ENCODE measurements at places on chromosomes 7 and 10.

DNA sequence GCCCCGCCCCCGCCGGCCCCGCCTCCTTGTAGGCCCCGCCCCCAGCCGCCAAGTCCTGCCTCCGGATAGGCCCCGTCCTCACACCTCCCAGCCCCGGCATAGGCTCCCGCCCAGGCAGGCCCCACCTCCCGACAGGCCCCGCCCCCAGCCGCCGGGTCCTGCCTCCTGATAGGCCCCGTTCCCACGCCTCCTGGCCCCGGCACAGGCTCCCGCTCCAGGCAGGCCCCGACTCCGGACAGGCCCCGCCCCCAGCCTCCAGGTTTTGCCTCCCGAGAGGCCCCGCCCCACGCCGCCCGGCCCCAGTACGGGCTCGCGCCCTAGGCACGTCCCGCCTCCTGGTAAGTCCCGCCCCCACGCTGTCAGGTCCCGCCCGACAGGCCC lies 232 bp upstream of the MICALL2 start:
- DNase-seq: peak; percentile 97

- no peak for DNase-seq
Measured at GRCh38 chr10:85787393-85787792, 579.2 kb downstream of the GRID1 start.

- DNase-seq: no peak
Measured at GRCh38 chr7:25988640-25989039, 163.4 kb upstream of the NFE2L3 start.

DNA sequence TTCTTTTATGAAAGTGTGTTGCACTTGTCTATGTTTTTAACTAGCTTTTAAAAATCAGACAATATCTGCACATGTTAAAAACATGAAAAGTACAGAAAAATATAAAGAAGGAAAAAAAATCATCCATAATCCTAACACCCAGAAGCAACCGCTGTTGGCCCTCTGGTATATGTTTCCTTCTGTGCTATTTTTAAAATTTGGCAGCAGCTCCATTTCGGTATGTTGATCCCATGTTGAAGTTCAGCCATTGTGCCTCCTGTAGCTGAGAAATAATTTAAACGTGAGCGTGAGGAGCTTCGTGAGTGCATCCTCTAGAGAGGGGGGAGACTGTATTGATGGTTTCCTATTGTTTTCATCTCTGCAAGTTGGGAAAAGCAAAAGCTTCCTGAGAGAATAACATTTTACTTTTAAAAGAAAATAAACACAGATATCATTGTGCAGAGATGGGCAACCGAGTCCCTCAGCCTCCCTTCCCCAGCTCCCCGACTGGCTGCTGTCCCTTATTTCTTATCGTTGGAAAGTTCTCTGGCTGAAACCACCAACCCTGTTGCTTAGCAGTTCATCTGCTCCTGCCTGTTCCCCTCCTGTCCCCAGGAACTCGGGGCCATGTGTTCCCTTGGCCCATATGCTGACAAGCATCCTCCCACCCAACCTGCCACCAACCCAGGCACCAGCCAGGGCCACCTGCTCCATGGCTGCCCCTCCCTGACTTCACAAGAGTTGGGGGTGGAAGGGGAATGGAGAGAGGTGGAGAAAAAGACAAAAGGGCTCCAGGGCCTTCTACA lies 499.1 kb upstream of the PODXL start:
- DNase-seq: no peak

GRCh38 chr7:158811461-158811860 lies 17.8 kb downstream of the ESYT2 start:
- no peak for DNase-seq

GRCh38 chr10:21978191-21978862 lies 25.2 kb downstream of the DNAJC1 start:
- DNase-seq: no peak
